Breast epithelium (tissue), 4 donors: ENCODE measurements at places on chromosomes 4 and X.
A peak's percentile ranks its signal among the peaks of the same experiment; 100 is the strongest.

DNA sequence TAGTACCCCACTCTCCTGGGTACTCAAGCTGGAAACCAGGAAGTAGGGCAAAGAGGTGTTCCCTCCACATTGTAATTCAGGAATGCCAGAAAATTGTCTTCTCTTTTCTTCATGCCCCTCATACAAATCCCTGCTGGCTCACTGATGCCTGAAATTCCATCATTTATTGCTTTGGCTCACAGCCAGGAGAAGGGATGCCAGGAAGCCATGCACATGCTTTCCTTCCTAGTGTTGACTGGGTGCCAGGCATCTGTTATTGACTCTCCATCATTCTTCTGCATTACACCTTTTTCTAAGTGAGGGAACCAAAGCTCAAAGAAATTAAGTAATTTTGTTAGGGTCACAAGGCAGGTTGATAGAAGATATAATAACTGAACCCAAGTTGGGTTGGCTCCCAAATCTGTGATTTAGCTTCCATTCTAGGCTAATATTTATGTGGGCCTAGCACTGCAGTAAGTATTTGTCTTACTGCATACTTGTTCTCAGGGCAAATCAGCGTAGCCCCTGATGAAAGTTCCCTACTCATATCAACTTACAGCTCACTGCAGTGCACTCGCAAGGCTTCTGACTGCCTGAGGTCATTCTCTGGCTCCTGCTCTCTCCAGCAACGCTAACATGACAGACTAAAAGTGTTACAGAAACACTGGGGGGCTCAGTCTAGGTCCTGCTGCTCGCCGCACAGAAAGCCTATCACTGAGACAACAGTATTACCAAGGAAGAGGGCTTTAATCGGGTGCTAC, 89.0 kb downstream of the TRAPPC11 start:
- peak; percentile 49 for DNase-seq
- no peak overlapping the region for H3K27ac ChIP-seq
- no peaks in the 10 kb centered on the region for H3K27me3 ChIP-seq
- H3K4me1 ChIP-seq, result no peaks in the 10 kb centered on the region
- no peak overlapping the region for H3K4me3 ChIP-seq

- no peaks in the 10 kb centered on the region for H3K36me3 ChIP-seq
- H3K27ac ChIP-seq, result peak overlapping the region; percentile 68
- no peaks in the 10 kb centered on the region for H3K4me1 ChIP-seq
- peaks cover 23% of the 10 kb centered on the region for H3K27me3 ChIP-seq
Observed at GRCh38 chrX:12950851-12951594, 23.9 kb upstream of the TMSB4X start.

DNA sequence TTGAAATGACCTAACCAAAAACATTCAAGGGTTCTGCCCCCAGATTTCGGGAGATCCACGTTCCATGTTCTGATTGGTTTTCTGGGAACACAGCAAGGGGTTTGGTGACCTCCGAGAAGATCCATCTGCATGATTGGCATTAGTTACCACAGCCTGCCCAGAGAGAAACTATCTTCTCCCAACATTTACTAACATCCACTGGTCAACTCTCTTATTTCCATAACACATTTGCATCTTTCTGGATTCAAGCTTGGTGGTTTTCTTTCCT, 15.6 kb downstream of the SHOX start:
- no peaks in the 10 kb centered on the region for H3K4me1 ChIP-seq
- H3K27ac ChIP-seq, result no peak overlapping the region
- no peak overlapping the region for H3K4me3 ChIP-seq
- no peaks in the 10 kb centered on the region for H3K36me3 ChIP-seq

- H3K27me3 ChIP-seq, result no peaks in the 10 kb centered on the region
- no peaks in the 10 kb centered on the region for H3K36me3 ChIP-seq
- H3K4me3 ChIP-seq, result no peak overlapping the region
- DNase-seq, result no peak
- H3K4me1 ChIP-seq, result no peaks in the 10 kb centered on the region
Observed at GRCh38 chr4:152098365-152099060, 337.7 kb upstream of the GATB start.
